ENCODE measurements at places on chromosomes 11 and 22. TPM values are rescaled to one million over a fixed set of nuclear protein-coding genes. Genes with fewer than 3 reads are reported as not detected.

DNA sequence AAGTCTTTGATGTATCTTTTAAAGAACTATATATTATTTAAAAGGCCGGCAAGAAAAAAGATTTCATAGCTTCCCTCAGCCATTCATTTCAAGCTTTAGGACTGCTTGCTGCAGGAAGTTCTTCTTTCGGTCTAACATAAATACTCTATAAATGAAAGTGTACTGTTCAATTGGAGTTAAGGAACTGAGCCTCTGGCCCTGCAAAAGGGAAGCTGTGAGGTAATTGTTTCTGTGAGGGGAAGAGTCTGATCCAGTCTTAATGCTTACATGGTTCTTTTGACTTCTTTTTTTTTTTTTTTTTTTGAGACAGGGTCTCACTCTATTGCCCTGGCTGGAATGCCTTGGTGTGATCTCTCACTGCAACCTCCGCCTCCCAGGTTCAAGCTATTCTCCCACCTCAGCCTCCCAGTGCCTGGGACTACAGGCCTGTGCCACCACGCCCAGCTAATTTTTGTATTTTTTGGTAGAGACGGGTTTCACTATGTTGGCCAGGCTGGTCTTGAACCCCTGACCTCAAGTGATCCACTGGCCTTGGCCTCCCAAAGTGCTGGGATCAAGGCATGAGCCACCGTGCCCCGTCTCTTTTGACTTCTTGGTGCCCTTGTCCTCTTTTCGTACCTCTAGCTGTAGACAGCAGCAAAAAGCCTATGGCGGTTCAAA, 4.7 kb upstream of the TRIM29 start:
- H3K36me3 ChIP-seq: no peaks in the 10 kb centered on the region
- no peak for DNase-seq
- no peaks in the 10 kb centered on the region for H3K27me3 ChIP-seq
- no peak overlapping the region for H3K27ac ChIP-seq
- H3K4me3 ChIP-seq: no peak overlapping the region
- H3K4me1 ChIP-seq: no peaks in the 10 kb centered on the region

GRCh38 chr11:115891581-115891980, 387.4 kb upstream of the CADM1 start:
- H3K4me3 ChIP-seq: no peak overlapping the region
- H3K27ac ChIP-seq: no peak overlapping the region
- no peaks in the 10 kb centered on the region for H3K4me1 ChIP-seq

DNA sequence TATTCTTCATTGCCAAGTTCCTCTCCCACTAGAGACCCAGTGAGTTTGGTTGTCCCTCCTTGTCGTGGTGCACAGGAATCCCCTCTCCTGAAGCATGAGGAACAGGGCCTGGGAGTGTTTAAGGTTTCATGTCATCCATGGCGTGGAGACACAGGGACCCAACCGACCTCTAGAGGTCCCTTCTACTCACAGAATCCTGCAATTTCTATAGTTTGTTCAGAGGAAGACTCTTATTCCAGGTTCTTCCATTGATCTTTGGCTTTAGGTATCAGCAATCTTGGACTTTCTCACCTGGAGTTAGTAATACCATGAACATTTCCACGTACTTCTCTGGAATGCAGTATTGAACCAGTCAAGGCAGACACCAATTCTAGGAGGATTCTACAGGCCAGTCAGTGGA, 548.2 kb downstream of the NTM start:
- no peaks in the 10 kb centered on the region for H3K36me3 ChIP-seq
- DNase-seq: no peak
- no peaks in the 10 kb centered on the region for H3K4me1 ChIP-seq
- no peaks in the 10 kb centered on the region for H3K27me3 ChIP-seq

- H3K27me3 ChIP-seq: no peaks in the 10 kb centered on the region
- DNase-seq: no peak
- H3K4me3 ChIP-seq: no peak overlapping the region
- no peak overlapping the region for H3K27ac ChIP-seq
- no peaks in the 10 kb centered on the region for H3K36me3 ChIP-seq
These were observed 408.5 kb downstream of the SHANK2 start for GRCh38 chr11:70843906-70844305.

DNA sequence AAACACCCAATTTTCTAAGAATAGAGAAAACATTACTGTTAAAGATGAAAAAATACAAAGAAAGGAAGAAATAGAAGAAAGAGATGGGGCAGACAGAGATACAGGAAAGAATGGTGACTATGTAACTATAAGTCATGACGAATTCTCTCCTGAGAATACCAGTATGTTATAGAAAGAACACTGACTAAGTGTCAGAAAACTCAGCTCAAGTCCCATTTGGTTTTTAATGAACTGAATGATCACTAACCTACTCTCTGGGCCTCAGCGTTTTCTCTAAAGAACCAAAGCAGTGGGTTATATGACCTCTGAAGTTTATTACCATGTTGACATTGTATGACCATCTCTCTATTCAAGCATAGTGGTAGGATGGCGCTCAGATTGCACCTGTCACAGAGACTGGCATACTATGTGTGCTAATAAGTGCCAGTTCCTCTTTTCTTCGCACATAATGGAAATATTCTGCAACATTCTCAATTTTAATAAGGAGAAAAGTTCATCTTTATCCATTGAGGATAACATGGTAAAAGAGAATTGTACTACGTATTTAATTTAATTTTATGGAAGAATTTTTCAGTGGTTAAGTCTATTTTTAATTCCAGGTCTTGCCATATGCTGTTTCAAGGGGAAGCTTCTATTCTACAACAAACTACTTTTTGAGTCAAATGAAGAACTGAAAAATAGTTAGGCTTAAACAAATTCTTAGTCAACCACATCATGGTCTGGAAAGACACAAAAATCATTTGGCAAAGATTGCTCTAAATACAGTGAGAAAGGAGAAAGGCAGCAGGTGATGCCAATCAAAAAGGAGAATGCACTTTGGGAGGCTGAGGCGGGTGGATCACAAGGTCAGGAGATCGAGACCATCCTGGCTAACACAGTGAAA, 25.0 kb upstream of the EED start:
- no peak for DNase-seq
- H3K4me3 ChIP-seq: no peak overlapping the region
- no peak overlapping the region for H3K27ac ChIP-seq
- no peaks in the 10 kb centered on the region for H3K36me3 ChIP-seq

DNA sequence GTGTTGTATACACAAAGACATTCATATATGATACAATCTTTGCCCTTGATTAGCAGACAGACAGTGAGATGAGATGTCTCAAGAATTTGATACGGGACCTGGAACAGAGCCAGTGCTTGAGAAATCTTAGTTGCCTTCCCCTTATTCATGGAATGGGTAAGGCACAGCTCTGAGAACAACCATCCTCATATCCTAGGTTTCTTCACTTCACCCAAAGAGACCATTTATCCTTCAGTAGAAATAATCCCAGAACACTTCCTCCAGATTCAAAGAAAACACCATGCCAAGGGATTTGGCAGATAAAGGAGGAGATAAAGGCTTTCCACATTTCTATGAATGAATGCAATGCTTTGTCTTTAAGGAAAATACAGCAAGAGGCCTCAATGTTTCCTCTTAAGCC, 8.8 kb upstream of the IZUMO1R start:
- no peak overlapping the region for H3K27ac ChIP-seq
- H3K4me1 ChIP-seq: no peaks in the 10 kb centered on the region
- H3K4me3 ChIP-seq: no peak overlapping the region
- no peaks in the 10 kb centered on the region for H3K36me3 ChIP-seq
- DNase-seq: no peak

DNA sequence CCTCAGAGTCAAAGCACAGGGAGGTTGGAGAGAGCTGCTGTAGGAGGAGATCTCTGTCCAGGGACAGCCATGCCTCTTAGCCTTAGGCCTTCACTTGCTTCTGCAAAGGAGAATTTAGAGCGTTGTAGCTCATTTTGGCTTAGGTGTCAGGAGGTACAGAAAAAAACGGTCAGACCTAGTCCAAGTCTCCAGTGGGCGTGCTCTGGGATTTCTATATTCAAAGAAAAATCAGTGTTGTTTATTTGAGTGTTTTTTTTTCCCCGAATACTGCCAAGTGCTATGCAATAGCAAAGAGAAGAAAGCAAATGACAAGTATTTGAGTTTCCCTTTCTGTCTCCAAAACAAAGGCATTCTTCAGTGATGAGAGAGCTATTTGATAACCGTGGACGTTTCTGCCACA, 22.7 kb upstream of the OPCML start:
- H3K27ac ChIP-seq: no peak overlapping the region
- no peaks in the 10 kb centered on the region for H3K4me1 ChIP-seq
- H3K36me3 ChIP-seq: no peaks in the 10 kb centered on the region
- no peak for DNase-seq
- H3K4me3 ChIP-seq: no peak overlapping the region

DNA sequence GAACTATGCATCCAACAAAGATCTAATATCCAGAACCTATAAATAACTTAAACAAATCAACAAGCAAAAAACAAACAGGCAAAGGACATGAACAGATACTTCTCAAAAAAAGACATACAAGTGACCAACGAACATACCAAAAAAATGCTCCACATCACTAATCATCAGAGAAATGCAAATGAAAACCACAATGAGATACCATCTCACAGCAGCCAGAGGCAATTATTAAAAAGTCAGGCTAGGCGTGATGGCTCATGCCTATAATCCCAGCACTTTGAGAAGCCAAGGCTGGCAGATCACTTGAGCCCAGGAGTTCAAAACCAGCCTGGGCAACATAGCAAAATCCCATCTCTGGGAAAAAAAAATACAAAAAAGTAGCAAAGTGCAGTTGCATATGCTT, 10.7 kb downstream of the SAA4 start:
- no peaks in the 10 kb centered on the region for H3K36me3 ChIP-seq
- DNase-seq: no peak
- no peaks in the 10 kb centered on the region for H3K4me1 ChIP-seq

The PHLDA2 gene
- 2.0 TPM for total RNA-seq
